Stimulated activated naive CD8-positive, alpha-beta T cell treated with anti-CD3 and anti-CD28 coated beads, Interleukin-15, Interleukin-2, amounts not matched to agents 100 U/mL and 50 U/mL, for 24 hours (primary cell): ENCODE measurements at places on chromosomes 11 and 22.

GRCh38 chr11:95575517-95575916, 214.1 kb downstream of the FAM76B start:
- no peak for DNase-seq

DNA sequence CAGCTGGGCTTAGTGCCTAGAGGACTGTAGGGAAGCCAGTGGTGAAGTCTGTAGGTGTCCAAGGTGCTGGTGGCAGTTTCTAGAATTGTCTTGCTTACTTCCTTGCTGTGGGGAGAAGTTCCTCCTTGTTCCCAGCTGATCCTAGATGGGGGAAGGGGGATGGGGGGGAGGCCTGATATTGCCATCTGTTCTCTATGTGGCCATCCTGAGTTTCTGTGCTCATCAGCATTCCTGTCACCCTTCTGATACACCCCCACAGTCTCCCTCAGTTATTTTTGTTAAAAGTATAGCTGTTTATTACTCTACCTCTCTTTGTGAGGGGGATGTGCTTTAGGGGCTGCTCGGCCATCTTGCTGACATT, 36.5 kb downstream of the MADD start:
- DNase-seq: no peak

GRCh38 chr22:44331881-44332714, 19.3 kb upstream of the SHISAL1 start:
- DNase-seq: peak; percentile 22

GRCh38 chr22:38829485-38829884, 14.3 kb downstream of the NPTXR start:
- no peak for DNase-seq

- no peak for DNase-seq
These were observed 47.8 kb downstream of the CD6 start for GRCh38 chr11:61019037-61019831.

GRCh38 chr22:39980596-39980995, 14.2 kb upstream of the FAM83F start:
- no peak for DNase-seq
